LoVo (cell line): ENCODE measurements at places on chromosomes 6 and 20.

DNA sequence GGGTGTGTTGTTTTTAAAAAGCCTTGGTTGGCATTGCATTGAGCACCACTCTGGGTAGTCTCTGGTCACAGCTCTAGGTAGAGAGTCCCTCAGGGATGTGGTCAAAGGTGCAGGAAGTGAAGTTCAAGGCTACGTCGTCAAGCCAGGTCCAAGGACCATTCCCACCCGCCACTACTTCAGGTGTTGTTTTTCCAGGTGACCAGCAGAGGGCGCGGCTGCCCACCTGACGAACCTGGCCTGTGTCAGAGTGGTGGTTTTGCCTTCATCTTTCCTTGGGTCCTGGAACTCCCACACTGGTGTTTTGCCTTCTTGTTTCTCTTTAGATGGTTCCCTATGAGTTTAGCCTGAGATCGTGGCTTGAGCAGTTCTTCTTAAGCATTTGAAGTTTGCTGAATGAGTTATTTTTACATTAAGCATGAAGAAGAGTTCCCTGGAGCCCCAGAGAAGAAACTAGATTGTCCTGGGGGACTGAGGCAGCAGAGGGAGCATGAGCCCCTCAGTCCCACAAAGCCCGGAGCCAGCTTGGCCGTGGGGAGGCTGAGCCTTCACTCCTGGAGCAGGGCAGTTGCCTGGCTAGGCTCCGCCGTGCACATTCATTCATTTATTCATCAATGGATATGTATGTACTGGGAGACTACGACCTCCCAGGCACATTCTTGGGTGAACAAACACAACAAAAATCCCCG lies 5.6 kb upstream of the PHACTR3 start:
- DNase-seq: peak; percentile 50

- no peak for DNase-seq
Measured at GRCh38 chr6:137240168-137240567, 21.0 kb upstream of the IFNGR1 start.

DNA sequence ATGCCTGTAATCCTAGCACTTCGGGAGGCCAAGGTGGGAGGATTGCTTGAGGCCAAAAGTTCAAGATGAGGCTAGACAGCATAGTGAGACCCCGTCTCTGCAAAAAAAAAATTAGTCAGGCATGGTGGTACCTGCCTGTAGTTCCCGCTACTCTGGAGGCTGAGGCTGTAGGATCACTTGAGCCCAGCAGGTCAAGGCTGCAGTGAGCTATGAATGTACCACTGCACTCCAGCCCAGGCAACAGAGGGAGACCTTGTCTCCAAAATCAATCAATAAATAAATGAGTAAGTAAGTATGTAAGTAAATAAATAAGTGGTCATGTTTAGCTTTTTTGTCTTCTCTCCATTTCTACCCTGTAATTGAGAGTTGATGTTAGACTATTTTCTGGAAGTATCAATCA lies 336.8 kb downstream of the FARS2 start:
- no peak for DNase-seq

GRCh38 chr6:140486450-140487361 lies 1112.3 kb upstream of the CITED2 start:
- no peak for DNase-seq

DNA sequence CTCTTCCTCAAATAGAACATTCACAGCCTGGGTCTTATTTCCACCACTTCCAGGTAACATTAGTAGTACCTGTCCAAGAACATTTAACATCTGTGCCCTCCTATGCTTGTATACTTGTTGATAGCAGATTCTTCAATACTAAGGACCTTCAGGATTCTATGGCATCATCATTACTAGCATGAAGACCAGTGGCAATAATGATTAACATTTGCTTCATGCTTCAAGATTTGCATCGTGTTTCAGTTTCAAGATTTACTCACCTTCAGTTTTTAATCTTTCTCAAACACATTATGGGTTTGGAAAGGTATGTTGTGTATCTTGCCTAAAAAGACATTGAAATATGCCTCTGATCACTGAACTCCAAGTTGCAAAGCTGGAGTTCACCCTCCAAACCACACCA lies 412.8 kb upstream of the NRSN1 start:
- no peak for DNase-seq

GRCh38 chr6:134464690-134465411 lies 146.9 kb upstream of the SGK1 start:
- no peak for DNase-seq
